CD4-positive, alpha-beta T cell treated with Interleukin-6 for 4 hours (primary cell): ENCODE measurements at places on chromosomes 3 and 15.

GRCh38 chr15:36449662-36450145, 129.7 kb upstream of the CDIN1 start:
- DNase-seq, result no peak

- DNase-seq, result no peak
These were observed 298.3 kb upstream of the TGFBR2 start for GRCh38 chr3:30308131-30308530.

DNA sequence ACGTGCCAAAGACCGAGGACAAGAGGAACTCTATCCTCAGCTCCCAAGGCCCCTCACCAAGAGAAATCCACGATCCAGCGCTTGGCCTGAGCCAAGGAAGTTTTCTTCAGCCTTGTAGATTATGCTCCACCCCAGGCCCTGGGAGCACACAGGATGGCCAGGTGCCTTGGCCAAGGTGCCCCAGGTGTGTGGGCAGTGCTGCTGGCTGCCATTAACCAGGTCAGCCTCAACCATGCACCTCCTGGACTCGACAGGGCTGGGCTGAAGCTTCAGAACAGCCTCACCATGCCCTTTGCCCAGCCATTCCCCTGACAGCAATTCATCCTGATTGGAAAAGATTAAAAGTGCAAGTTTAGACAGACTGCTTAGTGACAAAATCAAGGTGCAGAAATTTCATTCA, 10.9 kb upstream of the MESP1 start:
- no peak for DNase-seq

DNA sequence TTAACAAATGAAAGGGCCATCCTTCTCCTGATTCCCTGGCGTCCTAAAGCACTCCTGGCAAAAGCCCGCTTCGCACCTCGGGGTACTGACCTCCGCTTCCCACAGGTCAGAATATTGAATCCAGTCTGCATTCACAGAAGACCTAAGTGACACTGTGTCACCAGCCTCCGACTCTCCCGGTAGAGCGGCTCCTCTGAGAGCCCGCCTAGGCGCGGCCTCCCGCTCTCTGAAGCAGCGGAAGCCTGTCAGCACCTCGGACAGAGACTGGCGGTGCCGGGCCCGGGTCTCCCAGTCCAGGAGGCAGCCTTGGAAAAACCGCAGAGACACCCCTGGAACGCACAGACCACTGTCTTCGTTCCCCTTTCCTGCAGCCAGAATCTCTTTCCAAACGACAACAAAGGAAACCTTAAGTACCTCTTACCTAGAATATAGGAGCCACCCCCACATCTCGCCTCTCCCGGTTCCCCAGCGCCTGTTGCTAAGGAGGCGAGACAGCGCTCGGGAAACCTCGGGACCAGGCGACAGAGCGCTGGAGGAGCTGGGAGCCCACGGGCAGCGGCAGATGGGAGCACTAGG, 1.2 kb downstream of the GABRB3 start:
- DNase-seq, result no peak

DNA sequence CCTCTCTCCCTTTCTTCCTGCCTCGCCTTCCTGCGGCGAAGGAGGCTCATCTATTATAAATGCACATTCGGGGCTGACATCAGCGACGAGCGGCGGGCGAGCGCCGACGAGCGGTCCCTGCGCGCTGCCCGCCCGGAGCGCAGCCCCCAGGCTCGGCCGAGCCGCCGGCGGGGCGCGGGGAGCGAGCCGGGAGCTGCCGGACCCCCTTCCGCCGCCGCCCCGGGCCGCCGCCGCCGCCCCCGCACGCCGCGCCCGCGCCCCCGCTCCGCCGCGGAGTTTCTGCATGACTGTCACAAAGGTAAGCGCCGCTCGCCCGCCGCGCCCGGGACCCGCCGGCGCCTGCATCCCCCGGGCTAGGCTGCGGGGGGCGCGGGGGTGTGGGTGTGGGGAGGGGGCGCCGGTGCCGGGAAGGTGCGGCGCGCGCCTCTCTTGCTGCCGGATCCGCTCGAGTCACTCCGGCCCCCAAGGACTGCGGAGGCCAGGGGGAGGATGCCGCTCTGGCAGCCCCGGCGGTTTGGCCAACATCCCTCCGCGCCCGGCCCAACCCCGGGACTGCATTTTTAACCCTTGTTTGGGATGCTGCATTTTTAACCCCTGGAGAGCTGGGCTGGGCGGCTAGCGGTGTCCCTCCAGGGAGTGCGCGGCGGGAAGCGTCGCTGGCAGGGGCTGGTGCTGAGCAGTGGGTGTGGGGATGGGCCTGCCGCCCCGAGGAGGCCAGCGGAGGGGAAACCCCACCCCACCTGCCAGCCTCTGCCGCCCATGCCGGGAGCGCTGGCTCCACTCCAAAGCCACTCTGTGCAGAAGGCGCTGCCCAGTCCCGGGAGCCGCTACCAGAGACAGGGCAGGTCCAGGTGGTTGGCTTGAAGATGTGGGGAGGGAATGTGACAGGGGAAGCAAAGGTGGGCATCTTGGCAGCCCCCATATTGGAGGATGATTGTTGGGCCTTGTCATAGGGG, at the start of gene CORO2B:
CORO2B (plus strand) TSS at position 14 of the 956 bp plus-strand sequence; CDS start at position 284, 270 bp downstream.
- no peak for DNase-seq

DNA sequence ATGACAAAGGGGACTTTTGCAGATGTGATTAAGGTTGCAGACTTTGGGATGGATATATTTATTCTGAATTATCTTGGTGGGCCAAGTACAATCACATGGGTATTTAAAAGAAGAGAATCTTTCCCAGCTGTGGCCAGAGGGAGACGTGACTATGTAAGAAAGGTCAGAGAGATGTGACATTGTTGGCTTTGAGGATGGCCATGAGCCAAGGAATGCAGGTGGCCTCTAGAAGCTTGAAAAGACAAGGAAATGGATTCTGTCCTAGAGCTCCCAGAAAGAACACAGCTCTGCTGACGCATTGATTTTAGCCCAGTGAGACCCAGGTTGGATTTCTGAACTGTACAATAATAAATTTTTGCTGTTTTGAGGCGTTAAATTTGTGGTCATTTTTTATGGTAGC, 616.0 kb upstream of the TBL1XR1 start:
- DNase-seq, result no peak

DNA sequence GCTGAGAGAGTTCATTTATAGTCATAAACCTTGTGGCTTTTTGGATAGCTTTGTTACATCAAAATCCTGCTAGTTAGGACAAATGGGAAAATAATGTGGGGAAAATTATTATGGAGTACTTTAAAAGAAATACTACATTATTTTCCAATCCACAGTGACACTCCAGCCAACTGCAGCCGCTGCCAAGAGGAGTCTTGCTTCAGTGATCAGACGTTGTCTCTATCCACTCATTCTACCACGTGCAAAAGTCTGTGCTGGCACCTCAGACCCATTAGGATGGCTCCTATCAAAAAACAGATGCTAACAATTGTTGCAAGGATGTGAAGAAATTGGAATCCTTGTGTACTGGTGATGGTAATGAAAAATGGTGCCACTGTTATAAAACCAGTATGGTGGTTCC, 128.6 kb upstream of the IQSEC1 start:
- no peak for DNase-seq

- DNase-seq, result no peak
These were observed 340.6 kb downstream of the PTPRG start for GRCh38 chr3:61901986-61902385.

- DNase-seq, result no peak
These were observed 162.5 kb downstream of the TPRG1 start for GRCh38 chr3:189334064-189334920.

DNA sequence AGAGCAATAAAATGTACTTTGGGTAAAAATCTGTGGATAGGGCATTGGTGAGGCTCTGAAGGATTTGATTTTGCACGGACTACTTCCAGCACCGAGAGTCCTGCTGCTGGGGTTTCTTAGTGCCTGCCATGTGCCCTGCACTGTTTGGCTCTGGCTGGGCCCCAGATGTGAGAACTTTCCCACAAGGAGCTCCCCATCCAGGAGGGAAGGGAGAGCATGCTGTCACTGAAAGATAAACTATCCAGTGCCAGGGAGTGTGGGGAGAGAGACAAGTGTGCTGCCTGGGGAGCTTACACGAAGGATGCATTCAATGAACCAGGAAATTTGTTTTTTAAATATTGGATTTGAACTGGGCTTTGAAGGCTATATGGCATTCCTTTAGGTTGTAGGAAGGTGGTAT, 30.2 kb downstream of the LPP start:
- DNase-seq, result no peak

DNA sequence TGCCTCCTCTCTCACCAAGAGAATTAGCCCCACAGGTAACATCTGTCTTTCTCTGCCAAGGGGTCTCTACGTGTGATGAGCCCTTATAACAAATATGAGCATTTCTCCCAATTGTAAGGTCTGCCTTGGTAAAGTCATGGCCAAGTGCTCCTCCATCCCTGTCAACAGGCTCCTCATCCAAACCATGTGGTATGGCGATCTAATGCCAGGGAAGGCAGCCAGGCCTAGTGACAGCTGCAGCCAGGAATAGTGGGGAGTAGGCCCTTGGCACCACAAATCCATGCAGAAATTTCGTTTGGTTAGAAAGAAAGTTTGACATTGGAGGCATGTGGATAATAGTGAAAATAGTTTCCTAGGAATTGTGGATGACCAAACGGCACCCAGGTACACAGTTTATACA, 4.7 kb upstream of the LRTM1 start:
- DNase-seq, result no peak

DNA sequence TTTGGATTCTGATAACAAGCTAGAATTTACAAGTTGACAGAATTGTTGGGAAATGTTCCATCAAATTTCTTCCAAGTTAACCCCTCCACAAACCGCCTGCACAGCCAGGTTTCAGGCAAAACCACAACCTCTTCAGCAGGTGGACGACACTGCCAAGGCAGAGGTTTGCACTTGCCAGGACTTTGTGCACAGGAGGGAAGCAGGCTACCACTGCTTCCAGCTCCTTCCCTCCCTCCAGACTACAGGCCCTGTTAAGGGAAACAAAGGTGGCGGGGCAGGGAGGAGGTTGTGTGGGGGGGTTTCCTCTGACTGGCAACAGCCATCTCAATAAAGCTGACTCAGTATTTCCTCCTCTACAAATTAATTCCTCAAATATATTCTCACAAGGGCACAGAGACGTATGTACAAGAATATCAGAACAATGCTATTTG, 42.2 kb downstream of the TBC1D2B start:
- peak; percentile 62 for DNase-seq

GRCh38 chr15:65038836-65039235, 6.4 kb upstream of the SLC51B start:
- DNase-seq, result no peak

DNA sequence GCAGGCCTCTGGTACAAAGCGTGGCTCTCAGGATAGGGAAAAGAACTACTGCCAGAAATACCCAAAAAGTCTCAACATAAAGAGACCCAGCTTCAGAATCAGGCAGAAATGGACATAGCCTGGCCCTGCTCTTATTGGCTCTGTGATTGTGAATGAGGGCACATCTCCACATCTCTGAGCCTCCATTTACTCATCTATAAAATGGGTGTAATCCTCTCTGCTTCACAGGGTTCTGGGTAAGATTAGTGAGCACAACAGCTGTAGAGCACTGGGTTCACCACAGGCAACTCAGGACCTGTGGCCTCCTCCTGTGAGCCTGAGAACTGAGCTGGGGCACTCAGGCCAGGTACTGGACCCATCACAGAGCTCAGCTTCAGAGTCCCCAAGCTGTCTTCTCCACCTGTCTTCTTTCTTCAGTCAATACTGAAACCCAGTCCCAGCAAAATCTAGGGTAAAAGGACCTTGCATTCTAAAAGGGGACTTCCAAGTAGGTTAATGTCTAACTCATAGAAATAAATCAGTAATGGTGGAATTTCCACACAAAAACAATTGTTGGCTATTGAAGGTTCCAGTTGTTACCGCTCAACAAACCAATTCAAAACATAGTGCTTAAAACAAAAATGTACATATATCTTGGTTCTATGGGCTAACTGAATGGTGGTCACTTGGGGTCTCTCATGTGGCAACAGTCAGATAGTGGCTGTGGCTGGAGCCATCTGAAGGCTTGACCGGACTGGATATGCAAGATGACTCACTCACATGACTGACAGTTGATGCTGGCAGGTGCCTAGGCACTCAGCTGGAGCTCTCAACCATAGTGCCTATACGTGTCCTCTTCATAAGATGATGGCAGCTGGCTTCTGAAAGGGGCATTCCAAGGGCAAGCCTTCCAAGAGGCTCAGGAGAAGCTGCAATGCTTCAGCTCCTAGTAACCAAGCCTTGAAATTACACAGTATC, 47.3 kb downstream of the TRIM42 start:
- no peak for DNase-seq

DNA sequence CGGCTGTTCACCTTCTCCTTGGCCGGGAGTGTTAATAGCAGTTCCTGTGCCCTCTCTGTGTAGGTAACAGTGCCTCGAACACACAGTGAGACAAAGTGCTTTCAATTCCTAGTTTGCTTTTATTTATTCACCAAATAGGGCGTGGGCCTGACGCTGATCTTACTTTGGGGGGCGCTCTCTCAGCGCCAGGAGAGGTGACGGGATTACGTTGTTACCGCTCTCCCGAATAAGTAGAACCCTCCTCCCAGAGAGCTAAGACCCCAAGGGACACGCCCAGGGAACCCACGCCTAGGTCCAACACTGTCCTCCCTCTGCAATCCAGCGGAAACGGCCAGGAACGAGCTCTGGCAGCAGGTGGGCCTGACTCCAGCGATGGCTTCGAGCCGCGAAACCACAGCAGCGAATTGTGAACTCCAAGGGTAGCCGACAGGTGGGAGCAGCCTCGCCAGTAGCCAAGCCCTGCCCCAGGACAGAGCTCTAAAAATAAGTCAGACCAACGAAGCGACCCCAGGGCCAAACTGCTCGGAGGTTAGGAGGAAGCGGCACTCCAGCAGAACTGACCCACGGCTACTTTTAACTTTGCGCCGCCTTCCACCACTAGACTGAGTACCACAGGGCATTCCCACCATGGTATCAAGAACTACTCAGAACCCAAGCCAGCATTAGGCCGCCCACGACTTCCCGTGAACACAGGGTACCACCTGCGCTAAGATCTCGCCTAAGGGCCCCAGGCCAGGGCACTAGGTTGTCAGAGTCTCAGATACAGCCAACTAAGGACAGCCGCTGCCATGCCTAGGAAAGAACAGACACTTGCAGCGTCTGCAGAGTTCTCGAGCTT, 1.6 kb upstream of the SIN3A start:
- peak; percentile 44 for DNase-seq

DNA sequence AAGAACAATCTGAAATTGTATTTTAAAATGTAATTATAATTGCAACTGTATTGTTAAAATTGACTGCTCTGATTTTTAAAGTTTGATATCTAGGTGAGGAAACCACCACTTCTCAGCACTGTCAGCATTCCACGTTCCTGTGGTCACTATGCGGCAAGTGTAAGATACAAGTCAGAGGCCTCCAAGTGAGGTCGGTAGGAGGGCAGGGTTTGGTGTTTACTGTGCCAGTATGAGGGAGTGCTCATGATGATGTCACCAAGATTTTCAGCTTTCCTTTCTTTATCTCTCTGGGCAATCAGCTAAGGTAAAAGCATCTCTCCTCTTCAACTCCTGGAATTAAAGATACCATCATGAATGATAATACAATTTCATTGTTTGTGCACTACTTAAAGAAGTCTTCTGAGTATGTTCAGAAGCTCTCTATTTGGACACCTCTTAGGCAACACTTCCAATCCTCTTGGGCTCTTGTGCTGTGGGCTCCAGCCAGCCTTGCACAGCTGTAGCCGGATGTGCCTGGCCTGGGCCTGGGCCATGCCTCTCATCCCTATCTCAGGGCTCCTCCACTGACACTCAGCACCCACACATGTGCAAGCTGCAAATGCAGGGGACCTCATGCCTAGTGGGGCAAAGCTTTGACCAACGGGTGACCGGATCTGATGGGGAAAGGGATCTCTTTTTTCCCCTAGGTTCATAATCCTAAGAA, 42.9 kb downstream of the CCR3 start:
- DNase-seq, result peak; percentile 56
